ENCODE measurements at places on chromosomes 16 and 17.
A peak's percentile ranks its signal among the peaks of the same experiment; 100 is the strongest.

GRCh38 chr16:74556375-74556922 lies 50.5 kb downstream of the GLG1 start:
- DNase-seq, result no peak

GRCh38 chr16:24507959-24508480 lies 31.3 kb upstream of the RBBP6 start:
- no peak for DNase-seq

- no peak for DNase-seq
Measured at GRCh38 chr17:38332735-38333134, 11.0 kb downstream of the GPR179 start.

GRCh38 chr16:2285731-2286191 lies 17.8 kb upstream of the RNPS1 start:
- DNase-seq, result no peak

DNA sequence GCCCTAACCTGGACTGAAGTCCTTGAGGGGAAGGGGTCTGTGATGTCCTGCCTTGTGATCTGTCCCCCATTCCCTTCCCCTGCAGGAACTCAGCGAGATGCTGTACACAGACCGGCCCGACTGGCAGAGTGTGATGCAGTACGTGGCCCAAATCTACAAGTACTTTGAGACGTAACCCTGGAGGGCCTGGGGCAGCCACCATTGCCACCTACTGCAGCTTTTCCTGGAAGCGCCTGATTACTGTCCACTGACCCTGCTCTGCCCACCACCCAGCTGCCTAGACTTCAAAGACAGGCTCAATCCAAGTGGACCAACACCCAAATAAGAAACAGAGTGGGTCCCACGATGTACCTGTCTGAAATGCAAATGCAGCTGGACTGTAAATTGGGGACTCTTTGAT lies 153.4 kb downstream of the LGALS9B start:
- no peak for DNase-seq

- DNase-seq, result no peak
Measured at GRCh38 chr17:80447790-80448189, 28.6 kb downstream of the NPTX1 start.

DNA sequence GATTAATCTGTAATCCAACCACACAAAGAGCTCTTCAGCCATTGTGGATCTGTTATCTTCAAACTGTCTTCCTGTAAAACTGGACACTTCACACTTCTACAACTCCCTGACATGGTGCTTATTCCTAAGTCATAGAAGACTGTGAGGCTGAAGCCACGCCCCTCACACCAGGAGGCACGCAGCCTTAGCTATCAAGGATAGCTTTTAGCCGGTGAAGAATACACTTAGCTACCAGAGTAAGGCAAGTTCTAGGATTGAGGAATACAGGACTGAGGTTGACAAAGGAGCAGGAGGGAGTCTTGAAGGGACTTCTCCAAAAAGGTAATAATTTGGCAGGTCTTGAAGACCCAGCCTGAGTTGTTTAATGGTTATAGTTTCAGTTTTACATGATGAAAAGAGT lies 79.8 kb upstream of the GAS7 start:
- DNase-seq, result no peak

DNA sequence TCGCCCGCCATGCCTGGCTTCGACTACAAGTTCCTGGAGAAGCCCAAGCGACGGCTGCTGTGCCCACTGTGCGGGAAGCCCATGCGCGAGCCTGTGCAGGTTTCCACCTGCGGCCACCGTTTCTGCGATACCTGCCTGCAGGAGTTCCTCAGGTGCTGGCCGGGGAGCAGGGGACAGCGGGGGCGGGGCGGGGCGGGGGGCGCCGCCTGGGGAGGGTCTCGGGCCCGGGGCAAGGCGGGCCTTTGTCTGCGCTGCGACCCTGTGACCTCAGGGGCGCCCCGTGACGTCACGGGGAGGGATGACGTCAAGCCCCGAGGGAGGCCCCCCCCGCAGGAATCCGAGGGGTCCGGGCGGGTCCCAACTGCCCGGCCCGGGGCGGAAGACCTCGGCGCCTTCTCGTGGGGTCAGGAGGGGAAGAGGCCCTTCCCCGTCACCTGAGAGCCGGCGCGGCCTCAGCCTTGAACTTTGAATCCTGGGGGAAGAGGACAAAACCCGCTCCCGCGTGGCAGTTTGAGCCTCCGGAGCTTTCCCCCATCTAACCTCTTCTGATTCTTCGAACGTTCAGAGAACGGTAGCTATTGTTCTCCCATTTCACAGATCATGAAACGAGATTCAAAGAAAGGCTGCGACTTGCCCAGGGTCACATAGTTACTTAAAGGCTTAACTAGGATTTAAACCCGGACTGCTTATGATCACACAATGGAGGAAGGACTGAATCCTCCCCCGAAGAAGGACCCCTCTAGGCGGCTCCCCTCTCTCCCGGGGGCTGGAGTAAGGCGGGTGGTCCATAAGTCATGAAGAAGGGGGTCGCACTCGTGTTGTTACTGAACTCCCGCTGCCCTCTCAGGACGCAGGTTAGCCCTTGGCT lies 527 bp downstream of the TRAF4 start:
- DNase-seq, result no peak

GRCh38 chr17:76174037-76174436 lies 33.0 kb upstream of the FOXJ1 start:
- no peak for DNase-seq

GRCh38 chr17:32491371-32492263 lies 4.8 kb downstream of the CDK5R1 start:
- no peak for DNase-seq

- DNase-seq, result peak; percentile 52
Measured at GRCh38 chr17:78484271-78485246, 92.6 kb downstream of the DNAH17 start.

- no peak for DNase-seq
Measured at GRCh38 chr17:81383504-81384421, 11.5 kb upstream of the BAHCC1 start.

GRCh38 chr17:63126607-63127006 lies 160.6 kb downstream of the TANC2 start:
- no peak for DNase-seq

- DNase-seq, result no peak
Measured at GRCh38 chr17:32567086-32567485, 80.3 kb downstream of the CDK5R1 start.

DNA sequence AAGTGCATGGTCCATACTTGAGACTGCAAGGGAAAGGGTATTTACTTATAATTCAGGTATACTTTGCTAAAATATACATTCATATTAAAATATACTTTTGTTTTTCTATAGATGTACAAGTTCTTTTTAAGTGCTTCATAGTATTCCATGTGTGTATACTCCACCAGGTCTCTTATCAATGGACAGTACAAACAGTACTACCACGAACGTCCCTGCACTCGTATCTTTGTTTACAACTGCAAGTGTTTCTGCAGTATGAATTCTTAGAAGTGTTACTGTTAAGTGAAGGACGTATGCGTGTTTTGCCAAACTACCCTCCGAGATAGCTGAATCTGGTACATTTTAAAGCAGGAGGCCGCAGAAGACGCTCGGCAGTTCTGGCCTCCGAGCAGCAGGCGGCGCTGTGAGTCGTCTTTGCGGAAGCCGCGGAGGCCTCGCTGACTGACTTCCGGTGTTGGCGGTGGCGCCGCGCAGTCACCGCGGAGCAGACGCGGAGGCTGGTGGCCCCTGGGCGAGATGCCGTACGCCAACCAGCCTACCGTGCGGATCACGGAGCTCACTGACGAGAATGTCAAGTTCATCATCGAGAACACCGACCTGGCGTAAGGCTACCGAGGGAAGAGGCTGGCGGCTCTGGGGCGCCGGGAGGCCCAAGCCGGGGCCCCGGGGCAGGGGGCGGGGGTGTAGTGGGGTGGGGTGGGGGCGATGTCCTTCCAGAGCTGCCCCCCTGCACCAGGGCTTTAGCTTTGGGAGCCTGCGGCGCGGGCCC lies at the start of gene POLR2C:
TSS of gene POLR2C (plus strand) at position 471 of the 769 bp plus-strand sequence. CDS start at position 517, 46 bp downstream.
- DNase-seq, result peak; percentile 89

Measured in activated naive CD4-positive, alpha-beta T cell (primary cell).